A673 (cell line): ENCODE measurements at places on chromosomes 4 and X. TPM values are rescaled to one million over a fixed set of nuclear protein-coding genes. Genes with fewer than 3 reads are reported as not detected.

DNA sequence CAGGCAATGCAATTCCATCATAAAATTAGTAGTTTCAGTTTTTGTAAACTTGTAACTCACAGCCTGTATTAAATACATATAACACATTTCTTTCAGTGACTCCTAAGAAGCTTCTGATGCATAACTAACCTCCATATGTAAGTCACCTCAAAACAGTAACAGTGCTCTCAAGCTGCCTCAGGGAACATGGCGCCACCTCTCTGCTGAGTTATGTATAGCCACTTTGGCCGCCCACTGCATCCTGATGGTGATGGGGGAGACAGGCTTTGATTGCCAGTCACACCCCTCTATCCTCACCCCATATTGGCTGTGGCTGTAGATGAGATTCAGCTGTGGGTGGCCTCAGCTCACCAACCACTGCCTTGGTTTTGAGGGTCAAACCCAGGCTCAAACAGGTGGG, 54.3 kb downstream of the LRBA start:
- H3K4me3 ChIP-seq, result no peak overlapping the region
- H3K27me3 ChIP-seq, result no peaks in the 10 kb centered on the region
- H3K4me1 ChIP-seq, result no peaks in the 10 kb centered on the region
- no peak overlapping the region for H3K27ac ChIP-seq

GRCh38 chr4:81272671-81273070, 57.6 kb upstream of the PRKG2 start:
- H3K4me1 ChIP-seq, result no peaks in the 10 kb centered on the region
- no peak overlapping the region for H3K27ac ChIP-seq
- DNase-seq, result no peak
- no peaks in the 10 kb centered on the region for H3K36me3 ChIP-seq
- no peak overlapping the region for H3K4me3 ChIP-seq
- H3K27me3 ChIP-seq, result no peaks in the 10 kb centered on the region

GRCh38 chrX:135463937-135464336, 42.2 kb downstream of the SMIM10L2A start:
- no peaks in the 10 kb centered on the region for H3K36me3 ChIP-seq
- no peaks in the 10 kb centered on the region for H3K27me3 ChIP-seq
- DNase-seq, result peak; percentile 12
- no peak overlapping the region for H3K4me3 ChIP-seq
- H3K4me1 ChIP-seq, result no peaks in the 10 kb centered on the region

DNA sequence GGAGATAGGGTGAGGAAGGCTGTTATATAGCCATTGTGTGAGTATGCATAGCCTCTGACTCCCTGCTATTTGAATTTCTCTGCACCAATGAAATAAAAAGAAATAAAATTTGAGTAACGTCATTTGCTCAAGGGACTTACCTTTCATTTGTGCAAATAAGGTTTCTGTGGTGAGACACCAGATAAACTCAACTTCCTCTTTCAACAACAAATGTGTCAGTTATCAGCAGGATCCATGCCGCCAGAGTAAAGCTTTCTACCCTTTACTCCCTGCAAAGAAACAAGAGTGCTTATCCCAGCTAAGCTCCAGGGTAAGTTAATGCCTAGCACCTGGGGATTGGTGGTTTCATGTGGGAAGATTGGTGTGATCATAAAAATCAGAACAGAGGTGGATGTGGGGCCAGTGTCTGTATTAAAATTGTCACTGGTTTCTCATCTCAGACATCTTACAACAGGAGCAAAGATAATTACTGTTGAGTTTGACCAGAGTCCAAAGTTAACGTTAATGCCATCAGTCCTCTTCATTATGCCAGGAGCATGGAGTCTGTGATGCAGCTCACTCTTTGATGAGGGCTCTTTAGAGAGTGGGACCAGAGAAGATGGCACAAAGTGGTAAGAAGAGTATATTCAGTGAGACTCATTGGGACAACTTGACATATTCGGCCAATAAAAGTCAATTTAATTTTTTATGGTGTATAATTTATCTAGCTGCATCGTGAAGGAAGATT, at the start of gene P2RY10:
P2RY10 (plus strand) TSS at position 206 of the 727 bp plus-strand sequence. CDS start 15,130 bp downstream, outside the sequence.
- no peaks in the 10 kb centered on the region for H3K36me3 ChIP-seq
- DNase-seq, result no peak
- H3K4me1 ChIP-seq, result no peaks in the 10 kb centered on the region
- no peak within 1 kb of the TSS for H3K27ac ChIP-seq
- no peaks in the 10 kb centered on the region for H3K27me3 ChIP-seq

DNA sequence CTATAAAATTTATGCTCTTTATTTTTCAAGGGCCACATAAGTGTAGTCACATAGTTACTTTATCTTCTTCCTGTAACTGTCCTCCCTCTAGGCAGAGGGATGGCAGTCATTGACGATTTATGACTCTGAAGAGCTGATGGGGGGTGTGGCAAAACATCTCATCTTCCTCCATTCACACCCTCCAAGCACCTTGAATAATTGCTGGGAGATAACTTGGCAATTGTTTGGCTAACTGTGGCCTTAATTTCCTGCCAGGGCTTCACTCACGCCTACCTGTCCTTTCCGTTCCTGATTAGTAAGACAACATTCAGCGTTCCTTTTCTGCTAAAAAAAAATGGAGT, 329.2 kb downstream of the ARHGAP10 start:
- H3K27ac ChIP-seq, result no peak overlapping the region
- no peak for DNase-seq
- H3K27me3 ChIP-seq, result no peaks in the 10 kb centered on the region
- peaks cover 18% of the 10 kb centered on the region for H3K4me1 ChIP-seq
- no peak overlapping the region for H3K4me3 ChIP-seq

DNA sequence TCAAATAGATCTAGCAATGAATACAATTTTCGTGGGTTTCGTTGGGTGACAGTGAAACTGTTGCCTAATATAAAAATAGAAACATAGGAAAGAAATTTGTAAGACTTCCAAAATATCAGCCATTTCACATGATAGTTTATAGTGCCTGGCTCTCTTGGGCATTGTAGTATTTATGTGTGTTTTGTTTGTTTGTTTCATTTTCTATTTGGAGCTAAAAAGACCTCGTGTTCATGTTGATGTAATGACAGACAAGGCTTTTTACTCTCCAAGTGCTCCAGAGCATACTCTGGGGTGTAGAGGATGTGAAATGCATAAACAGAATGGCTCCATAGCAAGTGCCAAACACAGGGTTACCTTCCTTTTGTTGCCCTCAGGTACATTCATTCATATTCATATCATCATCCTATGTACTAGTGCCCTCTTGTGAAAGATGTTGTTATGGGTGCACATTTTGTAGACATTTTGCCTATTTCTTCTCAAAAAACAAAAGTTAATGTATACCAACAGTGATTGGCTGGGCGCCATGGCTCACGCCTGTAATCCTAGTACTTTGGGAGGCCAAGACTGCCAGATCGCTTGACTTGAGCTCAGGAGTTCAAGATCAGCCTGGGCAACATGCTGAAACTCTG, 100.7 kb upstream of the AMOT start:
- peak; percentile 1 for DNase-seq
- no peak overlapping the region for H3K27ac ChIP-seq
- no peak overlapping the region for H3K4me3 ChIP-seq
- H3K36me3 ChIP-seq, result no peaks in the 10 kb centered on the region

DNA sequence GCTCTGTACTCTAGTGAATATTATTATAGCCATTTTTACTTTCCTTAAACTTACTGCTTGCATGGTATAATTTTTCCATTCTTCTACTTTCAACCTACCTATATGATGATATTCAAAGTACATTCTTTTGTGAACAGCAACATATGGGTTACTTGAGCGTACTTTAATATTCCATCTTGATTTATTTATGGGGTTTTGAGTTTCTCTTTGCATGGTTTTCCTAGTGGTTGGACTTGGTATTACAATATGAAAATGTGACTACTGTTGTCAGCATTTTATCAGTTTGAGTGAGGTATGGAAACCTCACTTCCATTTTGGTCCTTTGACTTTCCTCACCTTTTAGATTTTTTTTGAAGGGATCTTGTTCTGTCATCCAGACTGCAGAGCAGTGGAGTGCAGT, 35.9 kb downstream of the ADGRG4 start:
- no peaks in the 10 kb centered on the region for H3K4me1 ChIP-seq
- H3K27ac ChIP-seq, result no peak overlapping the region
- DNase-seq, result peak; percentile 1
- no peaks in the 10 kb centered on the region for H3K27me3 ChIP-seq

GRCh38 chr4:143021384-143021783, 163.3 kb upstream of the USP38 start:
- no peak overlapping the region for H3K4me3 ChIP-seq
- H3K4me1 ChIP-seq, result no peaks in the 10 kb centered on the region
- no peaks in the 10 kb centered on the region for H3K36me3 ChIP-seq
- no peak overlapping the region for H3K27ac ChIP-seq
- H3K27me3 ChIP-seq, result no peaks in the 10 kb centered on the region

DNA sequence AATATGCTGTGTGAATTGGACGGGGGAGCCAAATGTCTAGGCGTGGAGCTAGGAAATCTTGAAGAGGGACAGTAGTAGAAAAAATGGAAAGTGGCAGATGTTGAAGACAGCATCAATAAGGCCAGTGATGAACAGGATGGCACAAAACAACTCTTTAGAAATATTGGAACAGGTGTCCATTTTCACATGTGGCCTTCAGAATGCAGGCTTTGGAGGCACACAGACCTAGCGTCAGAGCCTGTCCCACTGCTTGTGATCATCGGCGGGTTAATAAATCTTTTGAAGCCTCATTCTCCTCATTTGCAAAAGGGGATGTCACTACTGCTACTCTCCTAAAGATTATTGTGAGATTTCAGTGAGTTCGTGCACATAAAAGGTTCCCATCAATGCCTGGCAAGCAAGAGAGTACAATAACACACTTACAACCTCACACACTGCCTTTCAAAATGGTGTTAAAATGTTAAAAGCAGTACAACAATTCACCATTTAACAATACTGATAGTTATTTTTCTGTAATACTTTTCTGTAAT, 2.4 kb downstream of the PDLIM3 start:
- no peaks in the 10 kb centered on the region for H3K36me3 ChIP-seq
- DNase-seq, result no peak
- H3K27ac ChIP-seq, result no peak overlapping the region
- no peak overlapping the region for H3K4me3 ChIP-seq
- peaks cover 85% of the 10 kb centered on the region for H3K27me3 ChIP-seq

- H3K27me3 ChIP-seq, result no peaks in the 10 kb centered on the region
- no peak overlapping the region for H3K27ac ChIP-seq
- H3K4me1 ChIP-seq, result no peaks in the 10 kb centered on the region
- no peak overlapping the region for H3K4me3 ChIP-seq
- DNase-seq, result no peak
- no peaks in the 10 kb centered on the region for H3K36me3 ChIP-seq
Observed at GRCh38 chr4:11451716-11452115, 23.0 kb upstream of the HS3ST1 start.

DNA sequence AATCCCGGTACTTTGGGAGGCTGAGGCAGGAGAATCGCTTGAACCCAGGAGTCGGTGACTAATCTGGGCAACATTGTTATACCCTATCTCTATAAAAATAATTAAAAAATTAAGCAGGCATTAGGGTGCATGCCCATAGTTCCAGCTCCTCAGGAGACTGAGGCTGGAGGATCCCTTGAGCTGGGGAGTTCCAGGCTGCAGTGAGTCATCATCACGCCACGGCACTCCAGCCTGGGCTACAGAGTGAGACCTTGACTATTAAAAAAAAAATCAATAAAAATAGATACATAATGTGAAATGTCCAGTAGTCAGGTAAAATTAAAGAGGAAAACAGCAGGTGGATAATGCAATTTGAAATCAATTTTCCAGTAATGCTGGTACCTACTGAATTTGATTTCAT, 14.6 kb downstream of the ADGRL3 start:
- no peak for DNase-seq
- H3K4me1 ChIP-seq, result no peaks in the 10 kb centered on the region
- H3K4me3 ChIP-seq, result no peak overlapping the region
- H3K27me3 ChIP-seq, result no peaks in the 10 kb centered on the region
- H3K27ac ChIP-seq, result no peak overlapping the region

DNA sequence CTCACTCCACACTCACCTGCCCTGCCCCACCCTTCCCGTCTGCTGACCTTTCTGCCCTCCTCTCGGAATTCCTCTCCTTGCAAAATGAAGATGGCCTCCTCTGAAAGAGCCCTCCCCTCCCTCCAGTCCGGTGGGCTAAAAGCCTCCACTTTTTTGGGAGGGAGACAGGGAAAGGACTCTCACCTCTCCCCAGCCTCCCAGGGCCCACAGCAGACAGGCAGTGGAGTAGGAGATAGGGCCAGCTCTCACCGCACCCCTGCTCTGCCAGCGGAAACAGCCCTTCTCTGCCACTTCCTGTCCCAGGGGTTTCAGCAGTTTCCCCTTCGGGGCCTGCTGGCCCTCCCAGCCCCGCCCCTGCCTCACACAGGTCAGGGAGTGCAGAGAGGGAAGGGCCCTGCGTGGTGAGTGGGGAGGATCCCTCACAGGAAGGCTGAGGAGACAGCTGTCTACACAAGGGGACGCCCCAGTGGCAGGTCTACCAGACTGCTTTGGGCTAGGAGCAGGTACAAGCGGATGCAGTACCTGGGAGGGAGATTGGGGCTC, 18.2 kb downstream of the ELF4 start:
- no peak overlapping the region for H3K27ac ChIP-seq
- no peaks in the 10 kb centered on the region for H3K4me1 ChIP-seq
- no peaks in the 10 kb centered on the region for H3K36me3 ChIP-seq

- H3K27ac ChIP-seq, result no peak overlapping the region
- no peak for DNase-seq
- no peaks in the 10 kb centered on the region for H3K36me3 ChIP-seq
- H3K4me1 ChIP-seq, result no peaks in the 10 kb centered on the region
- H3K4me3 ChIP-seq, result no peak overlapping the region
Observed at GRCh38 chr4:6277139-6277802, 7.6 kb downstream of the WFS1 start.

DNA sequence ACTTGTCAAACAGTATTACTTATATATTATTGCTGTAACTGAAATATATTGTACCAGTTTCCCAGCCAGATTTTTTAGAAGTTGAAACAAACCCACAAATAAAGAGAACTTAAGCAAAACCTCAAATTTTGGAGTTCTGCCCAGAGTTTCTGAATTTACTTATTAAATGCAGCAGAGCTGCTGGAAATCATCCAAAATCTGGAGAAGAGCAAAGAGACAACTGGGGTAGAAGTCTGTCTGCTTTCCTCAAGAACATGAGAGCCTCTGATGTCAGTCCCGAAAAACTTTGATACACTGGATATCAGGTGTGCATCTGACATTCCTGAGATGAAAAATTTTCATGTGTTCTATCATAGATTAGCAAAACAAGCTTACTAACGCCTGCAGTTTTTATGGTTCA, 325.9 kb downstream of the NR3C2 start:
- peaks cover 33% of the 10 kb centered on the region for H3K4me1 ChIP-seq
- H3K4me3 ChIP-seq, result no peak overlapping the region
- DNase-seq, result peak; percentile 90
- H3K27ac ChIP-seq, result no peak overlapping the region

DNA sequence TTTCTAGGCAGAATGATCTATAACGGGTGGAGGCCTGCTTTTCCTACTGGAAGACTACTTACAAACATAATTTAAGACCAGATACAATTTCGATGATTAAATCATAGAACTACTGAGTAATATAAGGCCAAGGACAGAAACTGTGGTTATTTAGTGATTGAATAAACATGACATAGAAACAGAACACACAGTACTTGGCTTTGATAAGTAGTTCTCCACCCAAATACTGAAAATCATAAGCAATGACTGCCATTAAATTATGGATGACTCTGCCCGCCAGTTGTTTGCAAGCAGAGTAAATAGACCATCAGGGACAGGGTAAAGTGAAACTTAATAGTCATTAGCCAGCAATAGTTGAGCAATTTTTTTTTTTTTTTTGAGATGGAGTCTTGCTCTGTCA, 17.2 kb upstream of the SMIM14 start:
- no peak for DNase-seq
- no peak overlapping the region for H3K27ac ChIP-seq
- no peak overlapping the region for H3K4me3 ChIP-seq
- no peaks in the 10 kb centered on the region for H3K27me3 ChIP-seq

Gene TLR2
- total RNA-seq, result 0.94 and 1.1 TPM in 2 replicates

Gene GAB1
- 27.6 and 32.8 TPM in 2 replicates for total RNA-seq
